ENCODE measurements at places on chromosomes 12 and 14.

DNA sequence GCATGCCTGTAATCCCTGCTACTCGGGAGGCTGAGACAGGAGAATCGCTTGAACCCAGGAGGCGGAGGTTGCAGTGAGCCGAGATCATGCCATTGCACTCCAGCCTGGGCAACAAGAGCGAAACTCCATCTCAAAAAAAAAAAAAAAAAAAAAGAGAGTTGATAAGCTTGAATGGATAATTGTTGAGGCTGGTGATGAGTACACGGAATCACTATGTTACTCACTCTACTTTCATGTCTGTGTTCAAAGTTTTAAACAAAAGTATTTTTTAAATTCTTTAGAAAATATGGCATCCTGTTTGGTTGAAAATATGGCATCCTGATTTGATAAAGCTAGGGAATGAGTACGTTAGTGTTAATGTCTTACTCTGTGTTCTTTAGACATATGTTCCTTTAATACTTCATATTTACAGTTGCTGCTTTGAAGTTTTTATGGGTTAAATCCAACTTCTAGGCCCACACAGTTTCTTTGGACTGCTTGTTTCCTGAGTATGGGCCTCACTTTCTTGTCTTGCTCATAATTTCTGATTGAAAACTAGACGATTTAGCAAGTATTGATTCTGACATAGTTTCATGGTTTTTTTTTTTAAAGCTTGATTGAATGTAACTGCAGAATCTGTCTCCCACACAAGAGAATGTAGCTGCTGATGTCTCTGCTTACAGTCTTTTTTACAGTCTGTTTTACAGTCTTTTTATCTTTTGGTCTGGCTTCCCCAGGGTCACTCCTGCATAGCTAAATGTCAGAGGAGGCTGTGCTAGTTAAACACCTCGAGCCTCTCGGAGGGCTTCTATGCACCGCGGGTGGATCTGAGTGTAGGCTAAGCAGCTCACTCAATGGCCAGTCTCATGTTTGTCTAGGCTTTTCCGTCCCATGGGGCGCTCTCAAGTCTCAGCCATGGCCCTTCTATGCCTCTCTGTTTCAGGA lies 14.1 kb upstream of the FBLN5 start:
- no peak for DNase-seq

DNA sequence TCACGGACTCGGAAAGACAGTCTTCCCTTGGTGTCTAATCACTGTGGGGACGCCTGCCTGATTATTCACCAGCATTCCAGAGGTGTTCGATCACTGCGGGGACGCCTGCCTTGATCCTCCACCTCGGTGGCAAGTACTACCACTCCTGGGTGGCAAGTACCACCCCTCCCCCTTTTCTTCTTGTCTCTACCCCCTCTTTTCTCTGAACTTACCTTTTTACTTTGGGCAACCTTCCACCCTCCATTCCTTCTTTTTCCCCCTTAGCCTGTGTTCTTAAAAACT lies 12.0 kb upstream of the LGMN start:
- DNase-seq = no peak

DNA sequence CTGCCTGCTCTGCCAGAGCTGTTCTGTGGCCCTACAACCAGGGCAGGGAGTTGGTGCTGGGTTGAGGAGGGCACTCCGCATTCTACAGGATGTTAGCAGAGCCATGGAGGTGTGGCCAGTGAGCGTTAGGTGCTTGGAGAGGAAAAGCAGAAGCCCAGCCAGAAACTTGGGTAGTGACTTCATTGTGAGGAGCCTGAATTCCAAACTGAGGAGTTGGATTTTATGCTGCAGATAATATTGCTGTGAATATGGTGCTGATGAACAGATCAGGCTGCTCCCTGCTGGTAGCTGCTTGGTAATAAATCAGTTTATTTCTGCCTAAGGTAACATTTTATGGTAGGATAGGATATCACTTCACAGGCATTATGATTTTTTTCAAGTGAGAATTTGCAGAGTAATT lies 7.1 kb upstream of the CCDC175 start:
- DNase-seq = no peak

GRCh38 chr14:94354638-94355185 lies 31.6 kb upstream of the SERPINA6 start:
- no peak for DNase-seq

DNA sequence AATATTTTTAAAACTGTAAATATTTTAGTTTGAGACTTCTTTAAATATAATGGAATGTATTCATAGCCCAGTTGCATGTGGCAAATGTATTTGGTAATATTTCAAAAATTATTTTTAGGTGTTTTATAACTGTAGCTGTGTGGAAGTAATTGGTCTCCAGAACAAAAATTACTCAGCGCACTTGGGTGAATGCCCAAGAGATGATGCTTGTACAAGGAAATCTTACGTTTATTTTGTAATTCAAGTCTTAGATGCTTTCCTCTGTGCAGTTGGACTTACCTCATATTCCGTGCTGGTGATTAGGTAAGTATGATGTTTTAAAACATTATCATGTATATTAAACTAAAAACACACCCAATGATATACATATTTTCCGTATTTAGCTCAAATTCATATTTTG lies 76.7 kb upstream of the SLCO1B1 start:
- DNase-seq = no peak

- no peak for DNase-seq
These were observed 63.5 kb downstream of the ELK3 start for GRCh38 chr12:96257550-96258103.

DNA sequence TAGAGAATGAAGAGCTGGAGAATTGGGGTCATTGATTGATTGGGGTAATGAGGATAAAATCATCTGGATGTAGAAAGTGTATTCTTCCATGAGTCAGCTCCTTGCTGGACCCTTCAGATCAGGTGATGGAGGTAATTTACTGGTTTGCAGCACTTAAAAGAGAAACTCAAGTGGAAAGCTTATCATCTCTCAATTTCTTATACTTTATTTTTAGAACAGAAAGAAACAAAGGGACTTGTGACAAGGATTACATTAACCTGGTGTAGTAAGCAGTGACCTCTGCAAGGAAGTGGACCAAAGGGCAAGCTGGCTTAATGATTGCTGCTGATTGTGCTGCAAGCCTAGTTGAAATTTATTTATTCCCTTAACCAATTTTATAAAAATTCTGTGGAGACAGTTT lies 405.0 kb downstream of the TRHDE start:
- peak; percentile 49 for DNase-seq

- DNase-seq = no peak
These were observed 30.9 kb downstream of the CLMN start for GRCh38 chr14:95288672-95289322.

- DNase-seq = no peak
These were observed 28.5 kb downstream of the TTC6 start for GRCh38 chr14:37623971-37624370.

GRCh38 chr12:21773806-21774205 lies 700 bp downstream of the KCNJ8 start:
- no peak for DNase-seq

DNA sequence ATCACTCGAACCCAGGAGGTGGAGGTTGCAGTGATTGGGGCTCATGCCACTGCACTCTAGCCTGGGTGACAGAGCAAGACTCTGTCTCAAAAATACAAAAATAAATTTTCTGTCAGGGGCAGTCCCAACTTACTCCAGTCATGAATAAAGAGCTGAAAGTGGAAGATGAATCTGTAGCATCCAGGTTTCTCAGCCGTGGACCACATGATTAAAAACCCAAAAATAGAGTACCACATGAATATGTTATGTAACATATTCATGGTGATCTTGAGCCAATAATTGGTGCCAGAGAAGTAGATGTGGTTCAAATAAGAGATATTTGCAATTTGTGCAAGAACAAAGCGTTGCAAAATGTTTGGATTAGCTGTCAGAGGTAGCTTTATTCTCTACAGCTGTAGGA lies 23.1 kb downstream of the SPIC start:
- no peak for DNase-seq

GRCh38 chr14:56040121-56040520 lies 78.1 kb upstream of the PELI2 start:
- no peak for DNase-seq
